ENCODE measurements at places on chromosomes 2 and 18.

DNA sequence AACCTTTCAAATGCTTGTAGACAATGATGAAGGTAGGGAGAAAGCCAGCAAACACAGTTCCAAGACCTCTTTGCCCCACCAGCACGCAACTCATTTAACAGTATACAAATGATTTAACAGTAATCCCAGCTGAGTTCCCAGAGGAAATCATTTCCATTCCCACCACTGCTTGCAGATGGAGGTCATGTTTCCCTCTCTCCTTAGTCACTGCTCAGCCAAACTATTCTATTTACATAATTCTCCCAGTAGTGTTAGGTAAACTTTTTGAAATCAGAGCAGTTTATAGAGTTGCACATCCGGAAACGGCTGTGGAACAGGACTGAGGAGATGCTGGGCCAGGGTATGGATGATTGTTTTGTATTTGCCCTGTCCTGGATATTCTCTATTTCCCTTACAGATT, 328.5 kb downstream of the FIGN start:
- no peak for DNase-seq

DNA sequence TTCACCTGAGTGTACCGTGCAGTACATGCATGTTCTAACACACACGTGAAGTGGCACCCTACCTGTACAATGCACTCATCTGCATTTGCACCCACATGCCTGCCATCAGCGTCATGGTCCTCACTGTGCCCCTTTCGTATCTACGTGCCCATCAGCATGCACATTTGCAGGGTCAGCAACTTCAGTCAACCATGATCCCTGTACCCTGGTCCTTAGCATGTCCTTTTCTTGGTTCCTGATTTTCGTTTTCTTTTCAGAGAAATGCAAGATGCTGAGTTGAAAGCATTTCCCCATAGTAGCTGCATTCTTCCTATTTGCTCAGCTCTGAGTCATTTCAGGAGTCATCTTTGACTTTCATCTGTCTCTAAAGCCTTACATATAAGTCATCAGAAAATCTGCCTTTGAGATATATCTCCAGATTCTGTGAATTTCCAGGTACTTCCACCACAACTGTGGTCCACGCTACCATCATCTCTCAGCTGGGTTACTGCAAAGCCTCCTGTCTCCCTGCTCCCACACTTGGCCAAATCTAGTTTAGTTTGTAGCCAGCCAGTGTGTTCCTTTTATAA, 14.7 kb upstream of the PUM2 start:
- no peak for DNase-seq

GRCh38 chr2:20157193-20157891, 67.6 kb downstream of the SDC1 start:
- no peak for DNase-seq

GRCh38 chr2:168424971-168425370, 31.1 kb upstream of the CERS6 start:
- no peak for DNase-seq

- no peak for DNase-seq
These were observed 139.7 kb downstream of the LRP2 start for GRCh38 chr2:169222665-169223064.

DNA sequence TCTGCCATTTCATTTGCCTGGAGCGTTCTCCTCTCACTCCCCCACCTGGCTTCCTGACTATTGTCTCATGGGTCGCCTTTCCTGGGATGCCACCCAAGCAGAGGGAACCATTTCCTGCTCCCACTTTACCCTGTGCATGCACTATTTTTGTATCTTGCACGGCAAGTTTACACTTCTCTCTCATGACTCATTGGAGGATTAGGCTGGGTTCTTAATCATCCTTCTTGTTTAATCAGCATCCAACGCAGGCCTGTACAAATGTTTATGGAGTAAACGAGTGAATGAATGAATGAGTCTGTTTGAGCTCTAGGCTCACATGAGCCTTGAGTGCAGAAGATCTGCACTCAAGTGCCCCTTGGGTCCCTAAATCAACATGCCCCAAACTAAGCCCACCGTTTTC, 3.8 kb upstream of the ARHGAP25 start:
- DNase-seq, result no peak

- DNase-seq, result no peak
These were observed 38.5 kb upstream of the SIGLEC15 start for GRCh38 chr18:45786941-45787340.

- DNase-seq, result peak; percentile 93
These were observed 174.2 kb downstream of the PRPF40A start for GRCh38 chr2:152542995-152543481.

GRCh38 chr2:218732052-218732760, 21.6 kb downstream of the TTLL4 start:
- no peak for DNase-seq

- DNase-seq, result no peak
These were observed 13.8 kb downstream of the HJURP start for GRCh38 chr2:233840520-233840919.

DNA sequence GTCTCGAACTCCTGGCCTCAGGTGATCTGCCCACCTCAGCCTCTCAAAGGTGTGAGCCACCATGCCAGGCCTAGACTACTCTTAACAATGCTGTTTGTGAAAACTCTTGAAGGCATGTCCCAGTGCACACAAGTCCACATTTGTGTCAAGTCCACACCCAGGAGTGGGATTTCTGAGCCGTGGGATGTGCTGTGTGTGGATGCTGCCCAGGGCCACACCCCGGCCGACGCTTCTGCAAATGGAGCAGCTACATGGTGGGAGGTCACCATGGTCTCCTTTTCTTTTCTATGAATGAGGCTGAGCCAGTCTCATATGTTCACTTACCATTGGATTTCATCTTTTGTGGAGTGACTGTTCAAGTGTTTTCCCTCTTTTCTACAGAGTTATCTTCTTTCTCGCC, 15.8 kb downstream of the SNED1 start:
- DNase-seq, result no peak

DNA sequence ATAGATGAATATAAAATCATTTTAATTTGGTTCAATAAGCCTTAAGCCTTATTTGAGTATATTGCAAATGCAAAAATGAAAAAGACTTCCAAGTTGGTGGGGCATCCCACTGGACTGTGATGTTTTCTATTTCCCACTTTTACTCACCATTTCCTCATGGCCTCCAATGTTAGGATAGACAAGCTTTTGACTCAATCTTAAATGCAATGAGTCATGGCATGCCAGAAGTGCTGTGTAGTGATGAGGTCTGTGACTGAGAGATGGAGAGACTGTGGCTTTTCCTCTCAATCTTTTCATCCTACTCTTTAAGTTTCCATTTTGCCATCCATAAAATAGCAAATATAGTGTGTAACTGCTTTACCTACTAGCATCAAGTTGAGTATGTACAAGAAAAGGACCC, 1401.2 kb upstream of the CELF4 start:
- DNase-seq, result no peak

DNA sequence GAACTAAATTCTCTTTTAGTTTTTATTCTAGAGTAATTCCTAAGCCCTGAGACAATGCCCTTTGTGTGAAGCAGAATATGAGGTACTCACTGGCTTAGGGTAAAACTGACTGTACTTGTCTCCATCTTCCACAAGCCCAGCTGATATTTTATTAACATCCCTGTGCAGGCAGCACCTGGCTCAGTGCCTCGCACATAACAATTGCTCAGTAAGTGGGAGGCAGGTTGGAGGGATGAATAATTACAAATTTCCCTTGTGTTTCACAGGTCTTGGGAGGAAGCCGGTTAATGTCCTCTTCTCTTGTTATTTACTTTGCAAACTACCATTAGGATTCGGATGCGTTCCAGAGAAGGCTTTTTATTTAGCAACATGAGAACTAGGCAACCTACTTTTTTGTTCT, 249.8 kb upstream of the FSHR start:
- DNase-seq, result no peak

- DNase-seq, result no peak
These were observed 573.4 kb downstream of the TSN start for GRCh38 chr2:122328816-122329215.

GRCh38 chr2:199903111-199903510, 8.0 kb upstream of the C2orf69 start:
- no peak for DNase-seq

DNA sequence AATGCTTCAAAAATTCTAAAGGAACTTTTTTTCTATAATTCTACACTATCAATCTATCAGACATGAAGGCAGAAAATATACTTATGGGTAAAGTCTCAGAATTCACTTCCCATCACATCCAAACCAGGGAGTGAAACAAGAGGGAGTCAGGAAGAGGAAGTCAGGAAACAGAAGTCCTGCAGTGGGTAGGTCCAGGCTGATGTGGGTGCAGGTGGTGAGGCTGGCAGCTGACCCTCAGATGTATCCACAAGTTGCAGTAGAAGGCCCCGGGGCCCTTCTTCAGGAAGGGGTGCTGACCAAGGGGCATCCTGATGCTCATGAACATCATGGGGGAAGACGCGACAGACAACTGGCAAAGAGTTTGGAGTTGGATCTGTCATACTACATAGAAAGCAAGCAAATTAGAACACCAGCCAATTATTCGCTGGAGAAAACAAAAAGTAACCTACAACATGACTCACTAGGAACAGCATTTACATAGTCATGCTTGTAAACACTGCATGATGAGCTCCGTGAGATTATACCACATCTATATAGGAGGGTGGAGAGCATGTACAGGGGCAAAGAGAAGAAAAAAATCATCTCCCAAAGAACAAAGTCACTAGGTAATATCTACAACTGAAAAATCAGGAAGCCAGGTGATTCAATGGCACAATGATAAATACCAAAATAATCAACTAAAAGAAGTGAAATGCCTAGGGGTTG, 4.2 kb downstream of the UXS1 start:
- DNase-seq, result no peak

DNA sequence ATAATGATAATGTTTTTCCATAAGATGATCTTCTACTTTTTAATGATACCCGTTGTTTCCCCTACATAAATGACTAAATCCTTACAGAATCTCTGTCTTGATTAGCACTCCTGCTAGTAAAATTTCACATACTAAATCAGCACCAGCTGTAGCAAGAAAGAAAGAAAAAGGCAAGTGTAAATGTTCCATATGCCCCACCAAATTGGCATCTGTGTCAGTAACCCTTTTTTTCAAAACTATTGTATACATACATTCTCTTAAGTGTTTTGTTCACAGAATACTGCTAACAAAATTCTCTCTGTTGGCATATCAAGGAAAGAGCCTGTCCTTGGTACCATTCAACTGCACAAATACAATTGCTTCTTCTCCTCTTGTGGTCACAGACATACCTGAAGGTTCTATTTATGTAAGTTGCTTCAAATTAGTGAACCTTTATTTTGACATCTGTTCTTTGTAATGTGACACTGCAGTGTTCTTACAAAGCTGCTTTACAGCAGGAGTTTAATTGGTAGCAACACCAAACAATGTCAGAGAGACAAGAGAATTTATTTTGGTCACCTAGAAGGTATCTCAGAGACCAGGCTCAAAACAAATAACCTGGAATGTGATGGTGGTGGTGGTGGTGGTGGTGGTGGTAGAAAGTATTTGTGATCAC, 641.9 kb downstream of the ZEB2 start:
- DNase-seq, result no peak

DNA sequence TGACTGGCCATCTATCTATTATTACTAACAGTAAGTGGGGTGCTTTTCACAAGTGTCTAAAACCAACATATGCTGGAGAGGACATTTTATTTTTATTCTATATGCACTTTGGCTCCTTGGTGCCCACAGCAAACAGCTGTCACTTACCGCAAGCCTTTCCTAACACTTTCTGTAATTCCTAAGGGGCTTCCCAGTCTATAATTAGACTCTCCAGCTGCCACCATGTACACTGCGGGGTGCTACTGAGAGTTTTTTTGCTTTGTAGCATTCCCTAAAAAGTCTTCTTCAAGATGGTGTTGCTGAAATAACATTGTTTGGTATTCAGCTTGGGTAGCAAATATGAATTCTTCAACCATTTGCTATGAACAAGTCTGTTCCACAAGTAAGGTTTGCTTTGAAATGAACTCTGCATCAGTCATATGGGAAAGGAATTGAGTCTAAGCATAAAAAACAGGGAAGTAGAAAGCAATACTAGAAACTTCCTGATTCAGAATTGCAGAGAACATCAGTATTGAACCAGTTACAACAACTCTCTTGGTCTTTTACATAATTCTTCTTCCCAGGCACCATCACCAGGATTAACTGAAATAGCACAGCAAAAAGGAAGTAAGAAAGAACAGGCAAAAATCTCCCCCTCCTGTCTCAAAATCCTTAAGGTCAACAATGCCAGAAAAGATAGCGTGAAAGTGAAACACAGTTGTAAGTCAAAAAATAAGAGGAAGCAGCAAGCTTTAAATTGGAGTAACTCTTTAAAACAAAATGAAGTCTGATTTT, 28.6 kb downstream of the EPB41L3 start:
- DNase-seq, result no peak

Measured in endothelial cell of umbilical vein (primary cell).